ENCODE measurements at places on chromosomes 12 and 14.

GRCh38 chr12:20368651-20369304 lies 441 bp downstream of the PDE3A start:
- DNase-seq = peak; percentile 18

- no peak for DNase-seq
Measured at GRCh38 chr14:38255408-38255672, 553 bp downstream of the CLEC14A start.

DNA sequence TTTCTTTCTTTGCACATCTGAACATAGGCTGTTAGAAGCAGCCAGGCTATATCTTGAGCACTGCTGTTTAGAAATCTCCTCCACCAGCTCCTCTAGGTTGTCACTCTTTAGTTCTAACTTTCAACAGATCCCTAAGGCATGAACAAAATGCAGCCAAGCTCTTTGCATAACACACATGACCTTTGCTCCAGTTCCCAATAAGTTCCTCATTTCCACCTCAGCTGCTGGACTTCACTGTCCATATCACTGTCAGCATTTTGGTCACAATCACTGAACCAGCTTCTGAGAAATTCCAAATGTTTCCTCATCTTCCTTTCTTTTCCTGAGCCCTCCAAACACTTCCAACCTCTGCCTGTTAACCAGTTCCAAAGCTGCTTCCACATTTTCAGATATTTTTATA lies 27.6 kb upstream of the C14orf132 start:
- no peak for DNase-seq

- no peak for DNase-seq
Measured at GRCh38 chr12:8953773-8954402, 4.4 kb upstream of the M6PR start.

DNA sequence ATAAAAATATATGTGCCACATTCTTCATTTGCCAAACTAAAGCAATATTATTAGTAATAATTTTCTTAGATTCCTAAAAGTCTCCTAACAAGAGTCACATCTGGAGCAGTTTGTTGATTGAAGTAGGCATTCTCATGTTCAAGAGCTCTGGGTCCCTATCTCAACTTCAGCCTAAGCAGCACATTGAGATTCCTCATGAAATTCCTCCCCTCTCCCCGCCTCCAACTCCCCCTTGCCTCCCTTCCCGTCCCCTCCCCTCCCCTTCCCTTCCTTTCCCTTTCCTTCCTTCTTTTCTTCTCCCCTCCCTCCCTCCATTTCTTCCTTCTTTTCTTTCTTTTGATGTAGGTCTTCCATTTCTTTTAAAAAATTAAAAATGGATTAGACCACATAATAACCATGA lies 48.7 kb upstream of the NAV3 start:
- DNase-seq = no peak

GRCh38 chr12:40942326-40942725 lies 245.8 kb upstream of the PDZRN4 start:
- no peak for DNase-seq

DNA sequence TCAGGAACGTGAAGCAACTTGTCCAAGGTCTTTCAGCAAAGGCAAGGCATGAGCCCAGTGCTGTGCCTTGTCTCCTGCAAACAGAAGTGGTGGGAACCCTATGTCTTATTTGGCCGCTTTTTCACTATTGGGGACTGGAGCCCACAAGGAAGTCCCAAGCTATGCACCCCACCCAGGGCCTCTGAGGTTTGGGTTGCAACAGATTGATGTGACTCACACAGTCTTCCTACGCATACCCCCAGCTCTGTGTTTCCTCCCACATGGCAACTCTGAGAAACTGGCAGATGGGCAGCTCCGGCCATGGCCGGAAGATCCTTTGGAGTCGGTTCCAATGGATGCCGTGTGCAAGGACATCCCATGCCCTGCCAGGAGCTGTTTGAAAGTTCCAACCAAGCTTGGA lies 28.3 kb upstream of the CMKLR1 start:
- DNase-seq = no peak

DNA sequence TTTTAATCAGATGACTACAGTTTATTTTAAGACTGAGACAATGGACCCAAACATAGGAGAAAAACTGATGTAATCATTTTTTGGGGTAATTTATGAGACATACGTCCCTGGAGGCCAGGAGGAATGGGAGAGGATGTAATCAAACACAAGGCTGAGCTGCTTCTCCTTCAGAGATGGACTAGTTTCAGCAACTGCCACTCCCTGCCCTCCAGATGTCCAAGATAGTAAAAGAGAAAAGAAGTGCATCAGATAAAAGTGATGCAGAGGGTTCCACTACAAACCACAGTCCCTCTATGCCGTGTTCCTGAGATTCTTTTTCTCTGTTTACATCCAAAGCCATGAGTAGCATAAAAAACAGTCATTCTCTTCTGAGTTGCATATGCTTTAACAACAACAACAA lies 101.1 kb downstream of the DACT1 start:
- no peak for DNase-seq

GRCh38 chr12:132807295-132808092 lies 21.2 kb downstream of the GOLGA3 start:
- DNase-seq = no peak

GRCh38 chr14:89378119-89378518 lies 38.9 kb downstream of the FOXN3 start:
- DNase-seq = no peak

DNA sequence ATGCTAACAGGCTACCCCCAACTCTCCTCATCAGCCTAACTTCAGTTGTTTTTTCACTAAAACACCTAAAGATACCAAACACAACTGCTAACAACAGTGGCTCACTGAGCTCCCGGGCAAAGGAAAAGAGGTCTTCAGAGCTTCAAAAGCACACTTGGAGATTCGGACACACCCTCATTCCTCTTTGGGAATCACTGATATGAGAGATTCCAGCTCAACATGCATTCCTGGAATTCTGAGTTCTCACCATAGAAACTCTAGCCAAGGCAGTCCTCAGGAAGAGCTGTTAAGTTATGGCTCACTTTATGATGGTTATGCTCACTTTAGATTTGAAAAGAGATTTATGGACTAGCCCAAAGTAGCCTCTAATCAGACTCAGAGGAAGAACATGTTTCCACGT lies 40.1 kb downstream of the STXBP6 start:
- no peak for DNase-seq

- DNase-seq = no peak
Measured at GRCh38 chr12:125971981-125972380, 906.7 kb downstream of the AACS start.

DNA sequence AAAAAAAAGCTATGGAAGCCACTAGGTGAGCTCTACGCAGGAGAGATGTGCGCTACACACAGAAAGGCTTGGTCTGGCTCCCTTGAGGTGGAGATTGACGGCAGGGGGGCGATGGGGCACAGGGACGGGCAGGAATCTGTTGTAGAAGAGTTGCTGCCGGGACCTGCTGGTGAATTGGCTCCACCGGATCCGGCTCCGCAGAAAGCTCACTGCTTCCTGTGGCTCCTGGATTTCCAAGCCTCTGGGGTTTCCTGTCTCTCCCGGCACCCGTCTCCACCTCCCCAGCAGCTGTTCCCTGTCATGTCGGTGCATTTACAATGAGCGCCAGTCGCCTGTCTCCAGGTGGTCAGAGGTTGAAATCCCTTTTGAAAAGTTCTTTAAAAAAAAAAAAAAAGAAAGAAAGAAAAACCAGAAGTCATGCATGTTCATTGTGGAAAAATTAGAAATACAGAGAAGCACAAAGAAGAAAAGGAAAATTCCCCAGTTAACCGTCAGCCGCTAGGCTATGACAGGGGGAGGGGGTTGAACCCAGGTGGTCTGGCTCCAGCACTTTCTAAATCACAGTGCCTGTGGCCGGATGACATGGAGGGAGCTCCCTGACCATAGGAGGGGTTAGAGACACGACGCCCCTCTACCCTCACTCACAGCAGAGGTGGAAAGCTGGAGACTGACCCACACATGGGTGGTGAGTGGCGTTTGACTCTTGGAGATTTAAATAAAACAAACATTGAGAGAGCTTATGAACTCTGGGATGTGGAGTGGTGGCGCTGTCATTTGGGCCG lies 20.8 kb downstream of the FAM222A start:
- DNase-seq = no peak

GRCh38 chr12:94754653-94755052 lies 104.3 kb upstream of the TMCC3 start:
- no peak for DNase-seq

GRCh38 chr14:66651536-66652220 lies 143.7 kb downstream of the GPHN start:
- DNase-seq = no peak

DNA sequence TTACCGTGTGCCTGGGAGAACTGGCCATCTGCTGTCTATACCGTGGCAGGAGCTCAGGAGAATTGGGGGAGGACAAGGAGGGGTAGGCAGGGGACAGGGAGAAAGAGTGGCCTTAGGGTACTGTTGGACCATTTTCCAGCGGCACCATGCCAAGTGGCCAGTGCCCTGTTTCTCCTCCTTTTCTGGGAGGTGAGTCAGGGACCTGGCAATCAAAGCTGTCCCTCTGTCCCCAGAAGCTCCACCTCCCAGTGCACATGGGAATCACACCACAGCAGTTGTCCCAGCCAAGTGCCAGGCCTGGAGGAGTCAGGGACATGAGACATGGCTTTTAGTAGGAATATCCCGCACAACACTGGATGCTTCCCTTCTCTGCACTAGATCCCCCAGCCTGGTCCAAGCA lies 118.0 kb downstream of the GCH1 start:
- DNase-seq = no peak

- no peak for DNase-seq
Measured at GRCh38 chr14:96592591-96593386, 90.6 kb downstream of the PAPOLA start.

DNA sequence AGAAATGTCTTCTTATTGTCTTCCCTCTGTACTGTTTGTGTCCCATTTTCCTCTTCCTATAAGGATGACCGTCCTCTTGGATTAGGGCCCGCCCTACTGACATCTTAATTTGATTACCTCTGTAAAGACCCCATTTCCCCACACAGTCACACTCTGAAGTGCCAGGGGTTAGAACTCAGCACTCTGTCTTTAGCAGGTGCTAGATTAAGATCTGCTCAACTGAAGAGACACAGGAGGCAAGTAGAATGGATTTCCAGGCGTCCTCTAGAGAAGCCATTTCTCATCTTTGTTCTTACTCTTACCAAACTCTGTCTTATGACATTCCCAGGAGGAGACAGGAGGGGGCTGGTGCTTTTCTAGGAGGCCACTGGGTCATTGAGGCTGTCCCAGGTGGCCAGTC lies 50.8 kb downstream of the VCPKMT start:
- DNase-seq = no peak

- DNase-seq = no peak
Measured at GRCh38 chr14:30943694-30944093, 69.3 kb downstream of the COCH start.

GRCh38 chr14:29587046-29587445 lies 340.6 kb downstream of the PRKD1 start:
- no peak for DNase-seq

- no peak for DNase-seq
Measured at GRCh38 chr12:104426926-104427546, 29.7 kb upstream of the CHST11 start.

- DNase-seq = no peak
Measured at GRCh38 chr12:52798671-52799504, 3.0 kb upstream of the KRT3 start.

- DNase-seq = no peak
Measured at GRCh38 chr14:85461432-85462133, 68.4 kb upstream of the FLRT2 start.

GRCh38 chr14:53462931-53463778 lies 310.0 kb upstream of the DDHD1 start:
- DNase-seq = peak; percentile 14

- no peak for DNase-seq
Measured at GRCh38 chr12:70418101-70418500, 52.0 kb downstream of the KCNMB4 start.

DNA sequence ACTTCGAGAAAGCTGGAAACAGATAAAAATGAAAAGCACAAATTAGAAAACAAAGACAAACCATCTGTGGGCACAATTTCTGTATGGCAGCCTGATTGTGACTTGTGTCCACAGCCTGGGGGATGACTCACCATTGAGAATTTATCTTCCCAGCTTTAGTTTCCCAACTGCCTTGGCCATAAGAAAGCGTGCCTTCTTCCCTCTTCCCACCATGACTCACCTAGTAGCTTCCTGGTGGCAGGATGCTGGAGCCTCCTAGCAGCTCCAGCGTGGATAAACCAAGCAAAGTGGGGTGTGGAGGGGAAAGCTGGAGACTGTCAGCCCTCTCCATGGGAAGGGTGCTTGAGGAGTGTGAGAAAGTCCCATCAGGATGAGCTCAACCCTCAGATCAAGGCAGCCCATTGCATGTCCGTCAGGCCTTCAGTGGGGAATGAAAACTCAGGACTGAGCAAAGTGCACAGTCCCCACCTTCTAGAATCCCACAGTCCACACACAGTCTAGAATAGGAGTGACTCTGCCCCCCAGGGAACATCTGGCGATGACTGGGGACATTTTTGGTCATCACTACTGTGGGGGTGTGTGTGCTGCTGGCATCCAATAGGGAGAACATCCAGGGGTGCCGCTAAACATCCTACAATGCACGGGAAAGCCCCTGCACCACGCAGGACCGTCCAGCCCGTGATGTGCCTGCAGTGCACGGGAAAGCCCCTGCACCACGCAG lies 22.4 kb upstream of the SERPINA6 start:
- no peak for DNase-seq

DNA sequence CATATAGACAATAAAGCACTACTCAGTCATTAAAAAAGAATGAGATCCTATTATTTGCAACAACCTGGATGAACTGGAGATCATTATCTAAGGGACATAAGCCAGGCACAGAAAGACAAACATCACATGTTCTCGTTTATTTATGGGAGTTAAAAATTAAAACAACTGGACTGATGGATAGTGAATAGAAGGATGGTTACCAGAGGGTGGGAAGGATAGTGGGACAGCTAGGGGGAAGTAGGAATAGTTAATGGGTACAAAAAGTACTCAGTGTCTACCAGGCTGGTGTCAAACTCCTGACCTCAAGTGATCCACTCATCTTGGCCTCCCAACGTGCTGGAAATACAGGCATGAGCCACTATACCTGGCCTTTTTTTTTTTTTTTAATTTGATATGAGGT lies 56.7 kb upstream of the KTN1 start:
- DNase-seq = no peak

GRCh38 chr12:76946446-76946845 lies 67.6 kb upstream of the CSRP2 start:
- no peak for DNase-seq

All from NCI-H1105 (cell line).